CD4-positive, alpha-beta T cell treated with Interleukin-10 for 1 hour (primary cell): ENCODE measurements at places on chromosomes 7 and 10.

- DNase-seq: no peak
Observed at GRCh38 chr7:17474724-17475344, 176.4 kb downstream of the AHR start.

- no peak for DNase-seq
Observed at GRCh38 chr7:132588596-132588995, 12.3 kb upstream of the PLXNA4 start.

DNA sequence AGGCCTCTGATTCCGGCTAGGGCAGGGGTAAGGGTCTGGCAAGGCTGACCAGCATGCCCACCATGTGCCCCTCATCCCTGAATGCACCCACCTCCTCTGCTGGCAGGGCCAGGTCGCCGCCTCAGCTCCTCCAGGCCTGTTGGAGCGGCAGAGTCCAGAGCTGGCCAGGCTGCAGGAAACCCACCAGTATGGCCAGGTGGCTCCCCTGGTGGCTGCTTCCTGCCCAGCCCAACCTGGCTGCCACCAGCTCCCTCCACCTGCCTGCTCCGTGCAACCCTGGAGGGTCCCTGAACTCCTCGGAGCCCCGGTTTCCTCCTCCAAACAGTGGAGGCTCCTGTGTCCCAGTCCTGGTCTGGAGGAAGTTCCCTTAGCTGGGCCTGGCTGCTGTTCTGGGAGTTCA lies 39.6 kb downstream of the MICALL2 start:
- no peak for DNase-seq

DNA sequence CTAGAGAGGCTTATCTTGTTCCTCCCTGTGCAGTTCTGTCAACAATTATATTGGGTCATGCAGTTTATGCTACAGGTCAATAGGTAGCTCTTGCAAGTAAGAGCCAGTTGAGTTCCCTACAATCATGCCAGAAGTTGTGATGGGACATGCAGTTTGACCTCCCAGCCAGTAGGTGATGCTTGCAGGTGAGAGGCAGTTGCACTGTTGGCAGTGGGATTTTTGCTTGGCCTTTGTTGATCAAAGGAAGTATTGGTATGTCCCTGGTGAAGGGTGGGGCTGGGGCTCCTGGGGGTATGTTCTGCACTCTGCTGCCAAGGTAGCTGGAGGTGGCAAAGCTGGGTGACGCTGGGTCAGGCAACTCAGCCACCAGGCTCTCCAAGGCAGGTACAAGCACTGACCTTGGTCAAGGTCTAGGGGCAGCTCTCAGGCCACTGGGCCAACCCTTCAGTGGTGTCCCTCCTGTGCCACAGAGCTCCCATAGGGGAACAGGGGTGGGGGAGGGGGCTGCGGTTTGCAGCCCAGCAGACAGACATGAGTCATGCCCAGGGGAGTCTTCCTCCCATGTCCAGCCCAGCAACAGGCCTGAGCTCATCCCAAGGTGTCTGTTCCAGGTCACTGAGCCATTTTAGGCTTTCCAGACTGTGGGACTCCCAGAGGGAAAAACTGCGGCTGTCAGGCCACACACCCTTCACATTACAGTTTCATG lies 43.3 kb downstream of the MEOX2 start:
- no peak for DNase-seq

DNA sequence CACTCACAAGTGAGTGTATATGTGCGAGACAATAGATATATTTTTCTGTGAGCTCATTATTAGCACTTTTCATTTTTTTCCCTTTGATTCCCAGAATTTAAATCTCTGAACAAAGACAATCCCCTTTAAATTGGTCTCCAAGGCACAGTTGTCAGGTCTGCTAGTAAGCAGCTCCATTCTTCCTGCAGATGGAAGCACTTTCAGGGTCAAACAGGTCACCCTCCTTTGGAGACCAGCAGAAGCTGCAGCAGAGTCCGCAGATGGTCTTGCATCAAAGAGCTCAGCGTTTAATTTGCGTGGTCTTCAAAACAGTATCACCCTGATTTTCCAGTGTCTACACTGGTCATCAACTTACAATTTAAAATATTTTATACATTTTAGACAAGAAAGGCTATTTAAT lies 543.8 kb downstream of the ARL4A start:
- DNase-seq: no peak
